ENCODE measurements at places on chromosomes 3 and 15. TPM values are rescaled to one million over a fixed set of nuclear protein-coding genes. Genes with fewer than 3 reads are reported as not detected.

The GOLGA8M gene
- total RNA-seq = under 0.01 TPM

GRCh38 chr3:196115678-196116083 lies 33.8 kb upstream of the TFRC start:
- H3K27ac ChIP-seq = no peak overlapping the region
- peaks cover 20% of the 10 kb centered on the region for H3K27me3 ChIP-seq

The SPATA12 gene
- under 0.01 TPM for total RNA-seq

- H3K27me3 ChIP-seq = no peaks in the 10 kb centered on the region
- no peak overlapping the region for H3K4me3 ChIP-seq
- DNase-seq = no peak
- H3K4me1 ChIP-seq = peaks cover 4% of the 10 kb centered on the region
- no peak overlapping the region for H3K27ac ChIP-seq
Measured at GRCh38 chr3:150738688-150739087, 24.3 kb downstream of the SIAH2 start.
